ENCODE measurements at places on chromosomes 16 and 17. TPM values are rescaled to one million over a fixed set of nuclear protein-coding genes. Genes with fewer than 3 reads are reported as not detected.

Gene KRT31
- not detected for total RNA-seq

DNA sequence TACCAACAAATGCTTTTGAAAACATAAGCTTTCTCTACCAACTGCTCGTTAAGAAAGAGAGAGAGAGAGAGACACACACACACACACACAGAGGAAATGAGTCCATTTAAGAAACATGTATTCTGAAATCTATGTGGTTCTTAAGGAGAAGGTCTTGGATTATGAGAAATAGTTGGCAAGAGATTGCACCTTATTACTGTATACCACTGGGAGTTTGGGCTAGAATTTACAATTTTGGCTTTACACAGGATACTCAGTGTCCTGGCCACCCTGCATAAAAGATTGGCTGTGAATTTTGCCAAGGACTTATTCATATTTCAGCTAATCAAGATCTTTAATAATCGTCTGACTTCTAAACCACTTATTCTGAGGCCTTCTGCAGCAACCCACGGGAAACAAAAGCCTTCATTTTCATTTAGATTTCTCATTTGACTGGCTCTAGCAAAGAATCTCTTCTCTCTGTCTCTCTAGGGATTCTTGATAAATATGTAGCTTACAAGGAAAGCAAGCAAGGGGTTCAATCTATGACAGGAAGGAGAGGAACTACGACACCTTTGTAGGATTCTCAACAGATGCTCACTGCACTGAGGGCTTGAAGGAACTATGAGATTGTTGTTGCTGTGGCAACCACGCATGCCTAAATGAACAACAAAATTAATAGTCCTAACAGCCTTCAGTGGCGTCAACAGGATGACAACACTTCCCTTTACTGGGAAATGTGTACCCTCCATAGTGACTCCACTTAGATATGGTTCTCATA lies 75.3 kb upstream of the GNAO1 start:
- no peak for DNase-seq

- DNase-seq, result no peak
Measured at GRCh38 chr16:66388350-66389139, 22.1 kb downstream of the CDH5 start.

GRCh38 chr17:21233581-21234347 lies 19.4 kb downstream of the NATD1 start:
- no peak for DNase-seq

DNA sequence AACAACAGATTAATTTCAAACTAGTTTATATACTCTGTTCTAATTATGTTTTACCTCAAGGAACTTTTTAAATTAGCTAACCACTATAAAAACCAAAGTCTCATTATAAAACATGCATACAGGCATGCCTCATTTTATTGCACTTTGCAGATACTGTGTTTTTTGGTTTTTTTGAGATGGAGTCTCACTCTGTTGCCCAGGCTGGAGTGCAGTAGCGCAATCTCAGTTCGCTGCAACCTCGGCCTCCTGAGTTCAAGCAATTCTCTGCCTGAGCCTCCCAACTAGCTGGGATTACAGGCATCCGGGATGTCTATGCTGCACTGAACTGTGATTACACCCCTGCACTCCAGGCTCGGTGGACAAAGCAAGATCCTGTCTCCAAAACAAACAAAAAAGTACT lies 8.8 kb upstream of the JPT1 start:
- peak; percentile 6 for DNase-seq

DNA sequence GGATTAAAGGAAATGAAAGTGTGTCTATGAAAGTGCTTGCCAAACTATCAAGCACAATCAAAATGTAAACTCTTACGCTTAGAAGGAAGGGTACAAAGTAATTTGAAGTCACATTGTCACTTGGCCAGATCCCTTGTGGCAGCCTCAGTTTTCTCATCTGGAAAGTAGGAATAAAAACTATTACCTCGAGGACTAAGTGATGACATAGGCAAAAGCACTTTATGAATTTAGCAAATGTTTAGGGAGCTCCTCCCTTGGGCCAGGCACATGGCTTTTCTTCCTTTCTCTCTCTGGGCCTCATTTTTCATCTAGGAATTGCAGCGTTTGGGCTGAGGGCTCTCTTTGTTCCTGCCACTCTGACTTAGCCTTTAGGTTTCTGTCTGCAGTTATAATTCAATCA lies 28.5 kb downstream of the DYNLL2 start:
- no peak for DNase-seq
